ENCODE measurements at places on chromosomes 1 and 21.

DNA sequence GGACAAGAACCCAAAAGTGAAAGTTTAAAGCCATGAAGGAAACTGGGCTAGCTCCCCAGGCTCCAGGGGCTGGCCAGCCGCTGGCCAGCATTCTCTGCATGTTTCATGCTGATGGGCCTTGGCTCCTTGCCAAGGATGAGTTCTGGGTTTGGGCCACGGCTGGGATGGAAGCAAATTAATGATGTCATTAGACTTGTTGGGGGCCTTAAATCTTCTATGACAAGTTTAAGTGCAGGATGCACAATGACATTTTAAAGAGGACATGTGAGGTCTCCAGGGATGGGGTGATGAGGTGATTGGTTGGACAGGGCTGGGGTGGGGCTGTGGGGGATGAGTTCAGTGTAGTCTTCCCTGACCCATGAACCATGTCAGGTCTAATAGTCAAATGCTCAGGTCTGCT, 199.6 kb downstream of the TRABD2B start:
- no peak for DNase-seq

- peak; percentile 86 for DNase-seq
These were observed at the start of gene CDC7 for GRCh38 chr1:91500756-91501522. Gene CDC7, plus strand, starts transcription at chr1:91500851. Its CDS starts 866 bp downstream, at chr1:91501717.

GRCh38 chr1:100234432-100234831, 15.2 kb downstream of the DBT start:
- DNase-seq = no peak

- peak; percentile 42 for DNase-seq
These were observed at the start of gene MTARC1 for GRCh38 chr1:220786337-220787068. Gene MTARC1, plus strand, starts transcription at chr1:220786913. Its CDS starts 32 bp downstream, at chr1:220786945.

GRCh38 chr1:103341377-103341880, 184.1 kb upstream of the RNPC3 start:
- DNase-seq = no peak

DNA sequence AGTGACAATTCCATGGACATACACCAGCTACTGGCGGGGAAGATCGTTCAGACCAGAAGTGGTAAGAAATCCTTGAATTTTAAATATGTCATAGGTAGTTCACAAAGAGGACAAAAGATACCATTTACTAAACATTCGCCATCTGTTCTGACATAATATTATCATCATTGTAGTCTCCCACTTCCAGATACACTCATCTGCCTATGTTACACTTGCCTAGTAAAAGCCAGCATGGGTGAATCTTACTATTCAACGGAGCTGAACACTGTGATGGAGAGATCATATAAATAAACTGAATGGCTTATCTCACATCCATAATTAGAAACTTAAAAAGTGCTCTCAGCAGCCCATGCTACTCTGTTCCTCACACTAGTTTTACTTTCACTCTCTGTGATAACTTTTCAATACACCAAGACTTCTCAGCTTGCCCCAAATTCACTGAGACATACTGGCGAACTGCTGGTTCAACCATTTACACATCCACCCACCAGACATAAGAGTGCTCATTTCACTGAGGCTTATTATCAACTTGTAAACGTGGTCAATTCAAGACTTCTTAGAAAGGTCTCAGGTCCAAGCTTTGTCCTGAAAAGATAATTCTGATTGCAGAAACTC, 463 bp upstream of the PRRC2C start:
- DNase-seq = peak; percentile 86

GRCh38 chr1:180762796-180763195, 131.0 kb downstream of the XPR1 start:
- no peak for DNase-seq

- peak; percentile 37 for DNase-seq
These were observed 76.2 kb upstream of the ANGPTL1 start for GRCh38 chr1:178946855-178947676.

DNA sequence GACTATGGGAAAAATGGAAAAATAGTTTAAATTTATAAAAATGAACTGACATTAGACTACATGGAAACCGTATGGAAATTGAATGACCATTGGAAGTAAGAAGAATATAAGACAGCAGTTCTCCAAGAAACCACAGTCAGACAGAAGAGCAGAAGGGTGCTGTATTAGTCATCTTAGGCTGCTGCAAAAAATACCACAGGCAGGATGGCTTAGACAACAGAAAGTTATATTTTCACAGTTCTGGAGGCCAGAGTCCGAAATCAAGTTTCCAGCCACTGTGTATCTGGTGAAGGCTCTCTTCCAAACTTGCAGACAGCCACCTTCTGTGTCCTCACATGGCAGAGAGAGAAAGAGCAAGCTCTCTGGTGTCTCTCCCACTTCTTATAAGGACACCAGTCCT, 175.2 kb downstream of the DSCAM start:
- no peak for DNase-seq

GRCh38 chr1:47870480-47870879, 126.7 kb downstream of the TRABD2B start:
- no peak for DNase-seq

DNA sequence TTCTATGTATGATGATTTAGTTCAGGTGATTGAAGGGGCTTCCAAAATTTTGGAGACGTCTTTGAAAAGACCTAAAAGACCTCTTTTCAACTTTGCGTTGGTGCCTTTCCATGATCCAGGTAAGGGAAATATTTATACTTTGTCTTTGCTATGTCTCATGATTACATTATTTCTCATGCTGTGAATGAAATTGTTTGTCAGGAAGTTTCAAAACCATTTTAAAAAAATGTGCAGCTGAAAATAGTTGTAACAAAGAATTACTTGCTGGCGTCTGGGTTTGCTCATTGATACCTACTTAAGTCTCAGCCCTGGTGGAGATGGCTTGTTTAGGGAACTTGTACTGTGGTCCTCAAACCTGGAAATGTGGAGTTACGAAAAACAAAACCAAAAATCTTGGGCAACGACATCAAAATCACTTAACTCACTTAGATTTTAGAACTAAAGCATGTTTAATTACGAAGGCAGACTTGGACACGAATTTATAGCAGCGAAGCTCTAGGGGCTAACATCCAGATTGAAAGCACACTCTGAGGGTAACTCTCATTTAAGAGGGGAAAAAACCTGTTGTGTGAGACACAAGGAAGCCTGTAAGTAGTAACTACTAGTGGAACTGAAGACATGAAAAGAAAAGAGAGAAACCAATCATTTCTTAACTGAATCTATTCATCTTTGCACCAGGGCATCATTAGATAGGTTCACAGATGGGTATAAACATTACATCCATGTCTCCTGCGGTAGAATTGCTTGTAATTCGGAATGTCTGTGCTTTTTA, 924 bp downstream of the HMCN1 start:
- DNase-seq = no peak

DNA sequence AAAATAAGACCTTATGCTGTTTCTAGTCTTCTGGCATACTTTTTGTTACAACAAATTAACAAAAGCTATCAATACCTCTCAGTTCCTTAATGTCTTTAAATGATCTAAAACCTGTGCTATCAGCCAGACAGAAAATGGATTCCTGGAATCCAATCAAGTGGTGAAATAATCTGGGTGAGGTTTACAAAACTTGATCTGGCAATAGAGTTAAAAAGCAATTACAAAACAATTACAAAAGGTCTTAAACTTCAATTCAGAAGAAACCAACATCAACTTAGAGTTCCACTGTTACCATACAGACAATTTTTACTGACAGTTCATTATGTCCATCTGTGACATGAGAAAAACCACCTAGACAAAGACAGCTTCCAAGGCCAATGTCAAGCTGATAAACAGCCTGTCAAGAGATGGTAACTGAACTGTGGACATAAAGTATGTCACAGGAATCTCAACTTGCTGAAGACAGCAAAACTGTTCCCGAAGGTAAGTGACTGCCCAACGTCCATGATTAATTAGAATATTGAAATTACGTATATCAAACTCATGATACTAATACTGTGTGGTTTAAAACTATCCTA, 17.4 kb downstream of the ZZZ3 start:
- DNase-seq = no peak

DNA sequence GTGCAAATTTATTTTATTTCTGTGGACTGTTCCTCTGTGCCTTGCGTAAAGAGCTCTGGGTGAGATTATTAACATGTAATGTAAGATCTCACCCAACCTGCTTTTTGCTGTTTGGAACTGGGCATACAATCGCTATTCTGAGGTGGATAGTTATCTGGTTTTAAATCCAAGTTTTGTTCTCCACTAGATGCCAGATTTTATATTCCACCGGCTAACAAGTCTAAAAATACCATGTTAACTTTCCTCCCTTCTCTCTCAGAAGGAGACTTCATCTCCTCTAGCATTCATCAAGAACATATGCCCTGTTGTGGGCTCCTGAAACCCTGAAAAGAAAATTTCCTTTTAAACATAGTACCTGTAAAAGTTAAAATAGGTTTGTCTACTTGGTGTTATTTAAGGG, 56.4 kb downstream of the C1orf21 start:
- DNase-seq = no peak

Measured in Kasumi-1 (cell line).